Testis (tissue), 5 donors: ENCODE measurements at places on chromosomes 3 and 15. TPM values are rescaled to one million over a fixed set of nuclear protein-coding genes. Genes with fewer than 3 reads are reported as not detected.

ARPIN gene
- total RNA-seq, result 6.6 TPM

CPN2 gene
- total RNA-seq, result 1.4 TPM

GRK7 gene
- 0.31 TPM for total RNA-seq

GOLGA6L10 gene
- 23.3 TPM for total RNA-seq

RTP3 gene
- 0.50 TPM for total RNA-seq

TLR9 gene
- total RNA-seq, result 0.08 TPM

PRR23C gene
- 1.4 TPM for total RNA-seq

CPNE4 gene
- total RNA-seq, result 8.4 TPM
